HCT116 (cell line): ENCODE measurements at places on chromosomes 5 and 9.

- no peak for DNase-seq
Measured at GRCh38 chr5:161566081-161566480, 19.6 kb upstream of the GABRB2 start.

DNA sequence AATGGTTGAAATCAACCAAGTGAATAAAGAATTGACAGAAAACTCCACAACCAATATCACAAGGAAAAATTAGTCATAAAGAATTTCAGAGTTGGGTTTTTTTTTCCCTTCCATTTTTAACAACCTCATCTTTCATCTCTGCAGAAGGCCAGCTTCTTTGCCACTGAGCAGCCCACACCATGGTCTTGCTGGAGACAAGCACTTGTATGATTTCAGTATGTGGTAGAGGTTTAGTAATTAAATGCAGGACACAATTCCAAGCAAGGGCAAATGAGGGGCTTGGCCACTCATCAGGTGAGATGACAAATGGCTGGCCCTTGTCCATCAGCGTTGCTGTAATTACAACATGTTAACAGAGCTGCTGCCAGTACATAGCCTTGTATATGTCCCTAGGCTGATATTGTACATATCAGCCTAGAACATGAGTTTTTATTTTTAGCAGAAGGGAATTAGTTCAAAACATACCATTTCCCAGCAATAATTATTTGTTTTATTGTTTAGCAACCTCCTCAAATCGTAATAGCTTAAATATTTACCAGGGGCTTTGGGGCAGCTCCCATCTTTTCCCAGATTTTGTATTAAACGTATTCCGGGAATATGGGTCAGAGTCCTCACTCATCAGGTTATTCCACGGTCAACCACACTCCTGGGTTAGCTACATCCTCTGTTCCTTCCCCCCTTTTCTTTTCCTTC, 5.0 kb upstream of the C9 start:
- no peak for DNase-seq

DNA sequence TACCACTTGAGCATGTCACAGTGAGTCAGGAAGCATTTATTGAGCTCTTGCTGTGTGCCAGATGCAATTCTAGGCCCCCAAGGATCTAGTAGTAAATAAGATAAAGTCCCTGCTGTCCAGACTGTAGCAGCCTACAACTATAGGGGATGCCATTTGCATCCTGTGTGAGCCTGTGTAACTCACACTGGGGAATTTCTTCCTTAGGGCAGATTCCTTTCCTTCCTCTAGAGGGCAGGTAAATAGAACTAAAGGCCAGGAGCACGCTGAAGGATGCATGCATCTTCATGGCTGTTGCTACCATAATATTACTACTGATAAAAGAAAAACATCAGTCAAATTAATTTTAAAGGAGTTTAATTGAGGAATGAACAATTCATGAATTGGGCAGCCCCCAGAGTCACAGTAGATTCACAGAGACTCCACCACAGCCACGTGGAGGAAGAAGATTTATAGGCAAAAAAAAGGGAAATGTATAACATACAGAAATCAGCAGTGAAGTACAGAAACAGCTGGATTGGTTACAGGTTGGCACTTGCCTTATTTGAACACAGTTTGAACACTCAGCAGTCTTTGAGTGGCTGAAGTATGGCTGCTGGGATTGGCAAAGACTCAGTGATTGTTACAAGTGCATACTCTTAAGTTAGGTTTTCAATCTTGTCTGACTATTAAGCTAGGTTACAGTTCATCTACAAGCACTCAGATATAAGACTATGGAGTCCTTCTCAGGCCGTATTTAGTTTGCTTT, 98.9 kb downstream of the ACTL7B start:
- peak; percentile 33 for DNase-seq

DNA sequence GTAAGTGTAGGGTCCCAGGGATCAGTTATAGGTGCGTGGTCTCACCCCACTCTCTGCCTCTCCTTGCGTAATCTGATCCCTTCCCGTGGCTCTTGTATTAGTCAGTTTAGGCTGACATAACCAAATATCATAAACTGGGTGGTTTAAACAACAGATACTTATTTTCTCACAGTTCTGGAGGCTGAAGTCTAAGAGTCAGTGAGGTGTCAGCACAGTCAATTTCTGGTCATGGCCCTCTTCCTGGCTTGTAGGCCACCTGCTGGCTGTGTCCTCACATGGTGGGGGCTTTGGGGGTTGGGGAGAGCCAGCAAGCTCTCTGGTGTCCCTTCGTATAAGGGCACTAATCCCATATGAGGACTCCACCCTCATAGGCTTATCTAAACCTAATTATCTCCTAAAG, 32.3 kb downstream of the CARTPT start:
- DNase-seq: no peak

DNA sequence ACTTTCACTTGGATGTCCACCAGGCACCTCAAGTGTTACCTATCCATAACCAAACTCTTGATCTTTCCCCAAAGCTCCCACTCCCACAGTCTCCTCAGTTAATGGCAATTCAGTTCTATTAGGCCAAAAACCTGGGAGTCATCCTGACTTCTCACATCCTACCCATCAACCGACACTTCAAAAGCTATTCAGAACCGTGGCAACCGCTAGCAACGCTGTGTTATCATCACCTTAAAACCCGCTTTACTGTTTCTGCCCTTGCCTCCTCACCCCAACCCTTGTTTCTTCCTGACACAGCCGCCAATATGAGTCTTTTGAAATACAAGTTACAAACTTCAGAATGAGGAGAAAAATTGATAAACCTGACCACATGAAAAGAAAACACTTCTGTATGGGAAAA, 46.5 kb downstream of the MAPKAP1 start:
- DNase-seq: no peak

- DNase-seq: no peak
Measured at GRCh38 chr5:89043676-89044075, 160.7 kb upstream of the MEF2C start.

- no peak for DNase-seq
Measured at GRCh38 chr9:93303806-93304573, 120.1 kb downstream of the WNK2 start.

- no peak for DNase-seq
Measured at GRCh38 chr5:144315994-144316634, 145.4 kb downstream of the KCTD16 start.

- no peak for DNase-seq
Measured at GRCh38 chr5:40911266-40911665, 2.0 kb downstream of the C7 start.

GRCh38 chr5:10988622-10989021, 227.6 kb upstream of the DAP start:
- no peak for DNase-seq

- DNase-seq: no peak
Measured at GRCh38 chr9:20331095-20331685, 291.1 kb downstream of the MLLT3 start.
